ENCODE measurements at places on chromosomes 16 and 17.

DNA sequence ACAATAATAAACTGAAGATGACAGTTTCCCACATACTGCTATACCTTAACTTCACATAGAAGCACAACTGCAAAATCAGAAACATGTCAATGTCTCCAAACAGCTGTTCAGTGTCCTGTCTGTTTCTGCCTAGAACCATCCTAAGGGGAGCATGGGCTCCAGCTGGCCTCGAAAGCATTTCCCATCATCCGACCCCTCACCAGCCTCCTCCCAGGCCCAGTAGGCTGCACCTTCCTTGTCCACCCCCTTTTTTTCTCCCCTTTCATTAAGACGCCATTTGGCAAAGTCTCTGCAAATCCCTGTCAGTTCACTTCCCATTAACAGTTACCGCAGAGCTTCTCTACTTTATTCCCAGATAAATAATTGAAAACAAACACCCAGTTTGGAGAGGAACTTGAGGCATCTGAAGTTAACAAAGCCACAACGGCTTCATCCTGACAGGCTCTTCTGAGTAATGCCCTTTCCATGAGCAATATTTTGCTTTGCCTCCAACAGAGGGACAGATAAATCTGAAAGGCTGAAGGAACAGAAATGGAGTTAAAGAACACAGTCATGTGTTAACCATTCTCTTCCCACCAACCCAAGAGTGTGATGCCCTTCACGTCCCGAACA is 65.3 kb downstream of the SLC39A11 start:
- peaks cover 8% of the 10 kb centered on the region for H3K4me1 ChIP-seq
- DNase-seq: no peak
- H3K27ac ChIP-seq: no peak overlapping the region
- no peaks in the 10 kb centered on the region for H3K36me3 ChIP-seq
- H3K4me3 ChIP-seq: no peak overlapping the region

DNA sequence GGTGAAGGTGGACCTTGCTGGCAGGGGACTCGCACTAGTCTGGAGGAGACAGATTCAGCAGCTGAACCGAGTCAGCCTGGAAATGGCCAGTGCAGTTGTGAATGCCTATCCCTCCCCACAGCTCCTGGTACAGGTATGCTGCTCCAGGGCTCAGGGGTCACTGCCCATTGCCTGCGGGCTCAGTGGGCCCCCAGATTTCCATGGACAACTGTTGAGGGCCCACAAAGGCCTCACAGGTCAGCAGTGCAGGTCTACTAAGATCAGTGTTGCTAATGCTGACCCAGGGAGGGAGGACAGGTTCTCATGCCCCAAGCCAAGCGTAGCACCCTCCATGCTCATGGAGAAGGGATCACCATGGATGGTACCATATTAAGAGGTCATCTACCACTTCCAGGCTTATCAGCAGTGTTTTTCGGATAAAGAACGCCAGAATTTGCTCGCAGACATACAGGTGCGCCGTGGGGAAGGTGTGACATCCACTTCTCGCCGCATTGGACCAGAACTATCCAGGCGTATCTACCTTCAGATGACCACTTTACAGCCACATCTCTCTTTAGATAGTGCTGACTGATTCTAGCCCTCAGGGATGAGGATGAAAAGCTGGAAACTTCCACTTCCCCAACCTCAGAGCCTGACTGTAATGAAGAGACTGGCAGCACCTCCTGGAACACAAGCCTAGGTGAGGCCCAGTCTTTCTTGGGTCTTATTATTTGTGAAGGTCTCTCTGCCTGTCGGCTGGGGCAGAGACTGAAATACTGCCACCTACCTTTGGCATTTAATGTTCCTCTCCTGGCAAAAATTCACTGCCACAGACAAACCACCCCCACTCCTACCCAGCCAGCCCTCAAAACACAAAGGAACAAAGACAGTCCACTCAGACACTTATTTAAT is 7.6 kb downstream of the EME1 start:
- H3K27ac ChIP-seq: no peak overlapping the region
- no peak overlapping the region for H3K4me3 ChIP-seq
- H3K4me1 ChIP-seq: no peaks in the 10 kb centered on the region
- DNase-seq: no peak
- no peaks in the 10 kb centered on the region for H3K27me3 ChIP-seq

DNA sequence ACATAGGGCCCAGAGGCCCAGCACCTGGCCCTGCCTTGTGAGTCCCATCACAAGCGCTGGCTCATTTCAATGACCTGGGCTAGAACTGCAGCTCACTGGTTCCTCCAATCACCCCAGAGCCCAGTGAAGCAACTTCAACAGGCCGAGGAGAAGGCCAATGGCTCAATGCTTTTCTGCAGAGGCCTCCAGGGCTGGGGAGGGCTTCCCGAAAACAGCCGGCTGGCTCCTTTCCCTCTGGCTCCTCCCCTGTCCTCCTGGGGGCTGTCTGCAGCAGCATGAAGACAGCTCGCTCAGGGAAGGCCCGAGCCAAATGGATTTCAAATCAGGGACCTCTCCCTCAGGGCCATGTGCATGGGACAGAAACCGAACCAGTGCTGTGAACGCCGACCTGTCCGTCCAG is 121.6 kb downstream of the ZNF423 start:
- H3K36me3 ChIP-seq: peaks cover 13% of the 10 kb centered on the region
- no peak for DNase-seq
- no peak overlapping the region for H3K4me3 ChIP-seq

GRCh38 chr17:80432961-80433550 is 18.1 kb downstream of the ENDOV start:
- no peak for DNase-seq
- no peak overlapping the region for H3K27ac ChIP-seq
- H3K27me3 ChIP-seq: peaks cover 7% of the 10 kb centered on the region
- peaks cover 2% of the 10 kb centered on the region for H3K4me1 ChIP-seq
- no peaks in the 10 kb centered on the region for H3K36me3 ChIP-seq

DNA sequence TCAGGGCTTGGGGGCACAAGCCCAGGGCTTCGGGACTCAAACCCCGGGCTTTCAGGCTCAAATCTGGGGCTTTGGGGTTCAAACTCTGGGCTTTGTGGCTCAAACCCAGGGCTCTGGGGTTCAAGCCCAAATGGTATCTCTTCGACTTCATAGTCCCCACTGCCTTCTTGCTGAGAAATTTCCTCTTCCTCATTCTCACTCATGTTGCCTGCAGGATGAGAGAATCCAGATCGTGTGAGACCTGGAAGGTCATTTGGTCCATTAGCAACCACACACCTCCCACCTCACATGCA is 576 bp downstream of the ZNF768 start:
- H3K27me3 ChIP-seq: no peaks in the 10 kb centered on the region
- DNase-seq: no peak
- H3K36me3 ChIP-seq: no peaks in the 10 kb centered on the region
- peaks cover 6% of the 10 kb centered on the region for H3K4me1 ChIP-seq
- H3K4me3 ChIP-seq: peak overlapping the region; percentile 80

- H3K36me3 ChIP-seq: no peaks in the 10 kb centered on the region
- H3K27me3 ChIP-seq: no peaks in the 10 kb centered on the region
- H3K27ac ChIP-seq: no peak overlapping the region
- H3K4me1 ChIP-seq: peaks cover 4% of the 10 kb centered on the region
Measured at GRCh38 chr16:84379709-84380362, 11.5 kb downstream of the ATP2C2 start.

DNA sequence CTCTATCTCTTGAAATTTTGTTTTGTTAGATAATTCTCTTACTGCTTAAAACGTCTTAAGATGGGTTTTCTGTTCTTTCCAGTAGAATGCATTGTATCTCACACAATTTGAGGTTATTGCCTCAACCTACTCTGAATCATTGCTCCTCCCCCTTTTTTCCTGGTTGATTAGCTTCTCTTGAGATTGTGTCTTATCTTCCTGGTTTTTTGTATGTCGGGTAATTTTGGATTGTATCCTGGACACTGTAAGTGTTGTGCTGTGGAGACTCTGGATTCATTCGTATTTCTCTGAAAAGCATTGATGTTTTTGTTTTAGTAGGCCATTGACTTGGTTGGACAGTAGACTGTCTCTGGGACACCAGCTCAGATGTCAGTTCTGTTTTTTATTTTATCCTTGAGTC is 26.1 kb downstream of the PRKCB start:
- H3K4me1 ChIP-seq: peaks cover 12% of the 10 kb centered on the region
- H3K27me3 ChIP-seq: peaks cover 73% of the 10 kb centered on the region
- H3K27ac ChIP-seq: no peak overlapping the region

GRCh38 chr17:76442341-76443338 is 10.3 kb downstream of the UBE2O start:
- no peak for DNase-seq
- H3K36me3 ChIP-seq: no peaks in the 10 kb centered on the region
- H3K4me1 ChIP-seq: peaks cover 27% of the 10 kb centered on the region
- no peak overlapping the region for H3K27ac ChIP-seq

DNA sequence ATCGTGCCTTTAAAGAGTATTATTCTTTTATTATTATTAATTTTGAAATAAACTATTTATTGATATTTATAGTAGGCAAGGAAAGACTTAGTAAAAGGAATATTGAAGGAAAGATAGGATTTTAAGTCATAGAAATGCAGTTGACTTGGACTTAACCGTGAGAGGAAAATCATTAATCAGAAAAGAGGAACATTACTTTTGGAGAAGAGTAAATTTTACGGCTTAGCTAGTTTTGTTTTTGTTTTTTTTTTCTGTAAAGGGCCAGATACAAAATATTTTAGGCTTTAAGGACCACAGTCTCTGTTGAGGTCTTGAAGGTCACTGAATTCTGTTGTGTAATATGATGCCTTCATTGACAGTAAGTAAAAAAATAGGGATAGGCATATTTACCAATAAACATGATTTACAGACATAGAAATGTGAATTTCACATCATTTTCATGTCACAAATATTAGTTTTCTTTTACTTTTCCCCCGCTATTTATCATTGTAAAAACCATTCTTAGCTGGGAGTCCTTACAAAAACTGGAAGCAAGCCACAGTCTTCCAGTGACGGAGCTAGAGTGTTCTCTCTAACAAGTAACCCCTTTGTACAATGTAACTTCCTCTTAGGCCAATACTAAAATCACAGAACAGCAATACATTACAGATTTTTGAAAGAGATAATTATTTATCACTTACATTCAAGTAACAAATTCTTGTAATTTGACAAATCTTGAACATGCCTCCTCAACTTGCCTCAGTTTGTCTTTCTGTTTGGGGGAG is 2.3 kb upstream of the KCNJ16 start:
- H3K4me3 ChIP-seq: no peak overlapping the region
- H3K27ac ChIP-seq: no peak overlapping the region
- H3K27me3 ChIP-seq: no peaks in the 10 kb centered on the region

DNA sequence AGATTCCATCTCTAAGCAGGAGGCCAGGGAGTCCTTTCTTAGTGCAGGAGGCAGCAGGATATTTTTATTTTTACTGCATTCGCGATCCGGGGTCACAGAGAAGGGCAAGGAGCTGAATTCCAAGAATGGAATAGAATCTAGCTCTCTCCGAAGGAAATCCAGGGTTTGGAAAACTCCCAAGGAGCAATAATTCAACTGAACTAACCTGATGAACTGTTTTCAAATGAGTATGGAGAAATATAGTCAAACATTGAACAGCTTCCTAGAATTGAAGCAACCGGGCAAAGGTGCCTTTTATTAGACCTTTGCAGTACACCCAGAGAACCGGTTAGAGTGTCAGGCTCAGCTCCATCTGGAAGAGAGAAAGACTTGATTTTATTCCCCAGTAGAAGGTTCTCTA is 120.7 kb upstream of the MAF start:
- DNase-seq: no peak
- no peak overlapping the region for H3K27ac ChIP-seq
- H3K36me3 ChIP-seq: no peaks in the 10 kb centered on the region
- no peaks in the 10 kb centered on the region for H3K27me3 ChIP-seq
- no peak overlapping the region for H3K4me3 ChIP-seq
- peaks cover 30% of the 10 kb centered on the region for H3K4me1 ChIP-seq

GRCh38 chr16:71883168-71883848 is 674 bp downstream of the ZNF821 start:
- H3K4me1 ChIP-seq: peaks cover 8% of the 10 kb centered on the region
- peak overlapping the region; percentile 98 for H3K4me3 ChIP-seq
- peak overlapping the region; percentile 86 for H3K27ac ChIP-seq

DNA sequence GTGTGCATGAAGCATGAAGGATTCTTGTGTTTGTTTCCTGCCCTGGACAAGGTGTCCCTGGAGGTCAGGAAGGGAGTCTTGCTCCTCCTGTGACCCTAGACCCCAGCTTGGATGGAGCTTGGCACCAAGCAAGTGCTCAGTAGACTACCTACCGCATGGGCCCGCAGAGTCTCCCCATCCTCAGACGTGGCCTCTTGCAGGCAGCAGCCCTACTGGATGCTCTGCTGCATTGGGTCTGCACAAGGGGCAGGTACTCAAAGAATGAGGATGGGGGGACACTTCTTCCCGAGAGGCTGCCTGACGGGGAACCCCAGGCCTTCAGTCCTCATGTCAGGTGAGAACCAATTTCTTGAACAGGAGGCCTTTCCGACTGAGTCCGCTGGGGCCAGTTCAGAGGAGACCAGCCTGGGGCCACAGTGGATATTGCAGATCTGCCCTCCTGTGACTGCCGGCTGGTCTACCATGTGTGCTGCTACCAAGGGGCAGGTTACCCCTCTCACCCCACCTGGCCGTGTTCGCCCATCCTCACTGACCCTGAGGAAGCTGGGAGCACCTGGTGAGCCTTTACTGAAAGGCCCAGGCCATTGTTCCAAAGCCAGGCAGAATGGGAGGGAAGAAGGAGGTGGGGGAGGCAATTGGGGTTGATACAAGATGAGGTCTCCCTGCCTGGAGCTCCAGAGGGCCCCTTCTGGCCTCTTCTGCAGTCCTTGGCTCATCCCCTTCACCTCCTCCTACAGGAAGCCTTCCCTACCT is 206.3 kb downstream of the RAB11FIP4 start:
- DNase-seq: no peak
- H3K4me3 ChIP-seq: no peak overlapping the region
- H3K36me3 ChIP-seq: no peaks in the 10 kb centered on the region

- H3K4me1 ChIP-seq: peaks cover 17% of the 10 kb centered on the region
- H3K36me3 ChIP-seq: no peaks in the 10 kb centered on the region
- no peak overlapping the region for H3K4me3 ChIP-seq
- no peak overlapping the region for H3K27ac ChIP-seq
- H3K27me3 ChIP-seq: no peaks in the 10 kb centered on the region
Measured at GRCh38 chr17:81057079-81057730, 22.3 kb downstream of the BAIAP2 start.

DNA sequence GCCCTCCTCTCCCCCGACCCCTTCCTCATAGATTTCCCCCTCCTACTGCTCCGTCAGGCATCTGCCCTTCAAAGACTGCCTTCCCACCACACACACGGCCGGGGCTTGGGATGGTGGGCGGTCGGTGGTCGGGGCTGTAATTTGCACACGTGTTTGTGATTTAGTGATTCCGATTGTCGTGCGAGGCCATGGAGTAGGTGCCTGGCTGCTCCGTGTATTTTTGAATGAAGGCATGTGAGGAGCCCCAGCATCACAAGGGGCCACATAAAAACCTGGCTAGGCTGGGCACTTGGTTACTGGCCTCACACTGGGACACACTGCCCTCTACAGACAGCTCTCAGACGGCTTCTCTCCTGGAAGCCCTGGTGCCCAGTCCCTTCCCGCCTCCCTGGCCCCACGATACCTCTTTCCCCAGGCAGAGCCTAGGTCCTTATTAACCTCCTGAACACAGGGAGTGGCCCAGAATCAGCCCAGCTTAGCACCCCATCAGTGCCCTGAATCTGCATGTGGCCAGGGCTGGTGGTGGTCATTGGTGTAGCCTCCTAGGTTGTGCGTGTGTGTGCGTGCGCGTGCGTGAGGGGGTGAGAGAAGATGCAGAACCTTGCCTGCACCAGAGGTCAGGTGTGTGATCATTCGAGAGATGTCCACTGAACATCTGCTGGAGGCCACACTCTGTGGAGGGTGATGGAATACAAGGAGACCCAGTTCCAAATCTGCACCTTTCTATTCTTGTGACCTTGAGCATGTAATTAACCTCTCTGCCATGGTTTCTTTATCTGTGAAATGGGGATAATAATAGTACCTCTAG is 1.3 kb upstream of the SOCS1 start:
- peaks cover 28% of the 10 kb centered on the region for H3K27me3 ChIP-seq
- H3K36me3 ChIP-seq: no peaks in the 10 kb centered on the region
- peaks cover 9% of the 10 kb centered on the region for H3K4me1 ChIP-seq
- no peak overlapping the region for H3K27ac ChIP-seq

Measured in neural progenitor cell (in vitro differentiated cells).